Stimulated activated CD4-positive, alpha-beta T cell treated with anti-CD3 and anti-CD28 coated beads, Interleukin-2, amount 100 ng/mL, for 48 hours (primary cell): ENCODE measurements at places on chromosomes 3 and 15.

- DNase-seq: no peak
Observed at GRCh38 chr3:135895734-135896121, 69.8 kb upstream of the PPP2R3A start.

DNA sequence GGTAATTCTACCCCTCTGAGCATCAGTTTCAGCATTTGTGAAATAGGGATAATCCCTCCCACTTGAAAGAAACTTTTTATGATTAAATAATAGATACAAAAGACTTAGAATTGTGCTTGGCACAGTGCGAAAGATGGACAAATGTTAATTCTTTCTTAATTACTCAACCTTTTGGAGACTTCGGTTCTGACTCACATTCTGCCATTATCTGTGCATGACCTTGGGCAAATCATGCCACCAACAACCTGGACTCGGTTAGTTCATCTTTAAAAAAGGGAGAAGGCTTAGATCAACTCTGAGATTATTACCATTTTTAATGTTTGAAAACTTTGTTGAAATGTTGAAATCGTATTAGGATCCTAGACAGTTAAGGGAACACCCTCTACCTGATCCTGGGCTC is 40.6 kb upstream of the POLR2M start:
- DNase-seq: no peak

GRCh38 chr3:152172460-152172859 is 96.3 kb upstream of the MBNL1 start:
- no peak for DNase-seq

GRCh38 chr15:69272139-69272538 is 26.6 kb upstream of the PAQR5 start:
- no peak for DNase-seq
